ENCODE measurements at places on chromosomes 3 and 15.
A peak's percentile ranks its signal among the peaks of the same experiment; 100 is the strongest.

- peak; percentile 47 for DNase-seq
These were observed 79.6 kb upstream of the SPATA12 start for GRCh38 chr3:56980798-56981390.

- no peak for DNase-seq
These were observed 212.4 kb upstream of the ZBTB20 start for GRCh38 chr3:115359536-115359935.

DNA sequence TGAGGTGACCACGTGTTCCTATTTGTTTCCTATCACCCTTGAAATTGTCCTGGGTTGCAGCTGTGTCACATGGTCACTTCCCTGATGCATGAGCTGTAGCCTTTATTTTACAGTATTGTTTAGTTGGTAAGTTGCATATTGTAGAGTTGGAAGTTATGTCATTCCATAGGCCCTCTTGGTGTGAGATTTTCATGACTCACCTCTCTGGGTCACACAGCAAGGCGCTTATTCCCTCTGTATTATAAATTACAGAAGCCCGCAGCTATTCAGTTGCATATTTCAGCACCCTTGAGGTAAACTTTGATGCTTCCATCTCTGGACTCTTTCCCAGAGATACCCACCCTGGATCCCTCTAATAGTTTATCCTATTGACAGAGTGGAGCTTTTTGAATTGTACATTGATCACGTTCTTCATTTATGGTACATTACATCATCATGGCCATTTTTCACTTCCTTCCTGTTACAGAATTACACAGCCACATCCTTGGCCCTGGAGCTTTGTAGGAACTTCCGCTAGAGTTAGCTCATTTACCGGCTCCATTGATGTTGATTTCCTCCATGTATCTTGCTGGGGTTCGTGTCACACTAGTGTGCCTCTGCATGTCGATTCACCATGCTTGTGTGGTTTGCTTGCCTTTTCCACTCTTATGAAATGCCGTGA is 543.1 kb upstream of the RGMA start:
- no peak for DNase-seq

GRCh38 chr15:86263230-86263629 is 183.6 kb downstream of the AGBL1 start:
- no peak for DNase-seq

DNA sequence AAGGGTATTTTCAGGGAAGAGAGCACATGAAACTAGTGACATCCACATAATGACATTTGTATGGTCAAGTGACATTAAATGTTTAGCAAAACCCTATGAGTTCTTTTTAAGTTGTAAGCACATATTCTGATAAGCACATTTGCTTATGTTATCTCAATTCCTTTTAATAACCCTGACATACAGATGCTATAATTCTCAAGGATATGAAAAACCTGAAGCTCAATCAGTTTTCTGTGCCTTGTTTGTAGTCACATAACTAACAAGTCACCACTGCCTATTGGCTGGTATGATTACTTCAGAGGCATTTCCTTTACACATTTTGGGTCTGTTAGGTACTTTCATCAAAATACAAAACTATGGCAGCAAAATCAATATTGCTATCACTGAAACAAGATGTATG is 74.1 kb downstream of the FAIM start:
- no peak for DNase-seq

DNA sequence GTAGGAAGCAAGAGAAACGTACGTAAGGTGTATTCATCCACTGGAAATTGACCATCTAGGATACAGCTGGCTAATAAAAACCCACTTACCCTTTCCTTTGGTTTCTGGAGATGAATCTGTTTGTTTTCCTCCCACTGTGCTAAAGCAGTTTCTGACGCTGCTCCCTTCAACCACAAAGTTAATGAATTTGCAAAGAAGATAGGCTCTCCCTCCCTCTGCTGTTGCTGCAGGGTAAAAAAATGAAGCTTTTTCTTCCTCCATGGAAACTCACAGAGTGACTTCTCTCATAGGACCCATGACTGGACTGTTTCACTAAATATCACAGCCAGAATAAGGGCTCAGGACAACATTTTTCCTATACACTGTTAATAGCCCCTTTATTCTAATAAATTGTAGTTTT is 172.1 kb upstream of the LRRN1 start:
- no peak for DNase-seq

DNA sequence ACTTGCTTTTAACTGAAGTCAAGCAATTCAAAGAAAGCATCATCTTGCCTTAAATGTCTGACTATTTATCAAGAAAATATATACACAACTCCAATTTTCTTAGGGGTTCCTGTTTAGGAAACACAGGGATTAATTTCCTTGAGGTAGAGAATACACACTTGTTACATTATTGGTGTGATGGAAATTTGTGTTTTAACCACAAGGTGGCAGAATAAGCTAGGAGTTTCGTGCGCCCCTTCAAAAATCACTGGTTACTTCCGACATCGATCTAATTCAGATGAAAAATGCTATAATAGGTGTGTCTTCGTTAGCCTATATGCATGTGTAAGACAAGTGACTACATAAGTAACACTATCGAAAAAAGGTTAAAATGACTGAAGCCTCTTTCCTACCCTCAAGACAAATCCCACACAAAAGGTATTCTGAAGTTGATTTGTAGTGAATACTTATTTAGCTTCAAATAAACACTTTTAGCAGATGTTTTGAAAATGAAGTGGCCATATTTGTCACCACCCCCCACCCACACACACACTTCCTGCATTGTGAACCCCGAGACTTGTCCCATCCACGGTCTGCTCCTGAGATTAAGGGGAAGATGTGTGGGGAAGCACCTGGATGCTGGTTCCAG is 246.5 kb downstream of the ROBO1 start:
- no peak for DNase-seq
